AG08396 (cell line): ENCODE measurements at places on chromosomes 16 and 17.

GRCh38 chr16:739560-740458 lies 988 bp downstream of the CIAO3 start:
- DNase-seq: no peak

GRCh38 chr17:3503285-3503684 lies 27.5 kb downstream of the ASPA start:
- no peak for DNase-seq

DNA sequence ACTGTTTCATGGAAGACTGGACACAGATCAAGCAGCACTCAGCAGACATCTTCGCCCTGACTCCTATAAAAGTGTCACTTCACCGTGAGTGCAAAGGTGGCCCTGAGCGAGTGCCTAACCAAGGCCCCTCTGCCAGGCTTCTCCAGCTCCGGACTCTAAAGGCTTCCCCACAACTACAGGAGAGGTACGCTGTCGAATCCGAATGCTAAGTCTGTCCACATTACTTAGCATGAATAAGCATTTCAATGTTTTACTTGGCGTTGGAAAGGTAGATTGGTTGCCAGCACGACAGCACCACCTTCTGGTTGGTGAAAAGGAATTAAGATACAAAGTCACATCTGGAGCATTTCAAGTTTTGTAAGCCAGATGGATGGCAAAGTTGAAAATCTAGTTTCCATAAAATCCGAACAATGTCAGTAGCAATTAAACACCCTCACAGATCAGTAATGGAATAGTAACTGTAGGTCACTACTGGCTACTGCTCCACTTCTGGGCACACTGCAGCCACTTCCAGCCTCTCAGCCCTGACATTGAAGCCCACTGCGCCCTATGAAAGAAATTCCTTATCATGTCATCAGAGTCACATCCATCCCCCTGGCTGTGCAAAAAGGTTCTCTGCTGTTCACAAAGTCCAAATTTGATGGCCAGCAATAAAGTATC lies 100.9 kb downstream of the PARN start:
- peak; percentile 75 for DNase-seq

DNA sequence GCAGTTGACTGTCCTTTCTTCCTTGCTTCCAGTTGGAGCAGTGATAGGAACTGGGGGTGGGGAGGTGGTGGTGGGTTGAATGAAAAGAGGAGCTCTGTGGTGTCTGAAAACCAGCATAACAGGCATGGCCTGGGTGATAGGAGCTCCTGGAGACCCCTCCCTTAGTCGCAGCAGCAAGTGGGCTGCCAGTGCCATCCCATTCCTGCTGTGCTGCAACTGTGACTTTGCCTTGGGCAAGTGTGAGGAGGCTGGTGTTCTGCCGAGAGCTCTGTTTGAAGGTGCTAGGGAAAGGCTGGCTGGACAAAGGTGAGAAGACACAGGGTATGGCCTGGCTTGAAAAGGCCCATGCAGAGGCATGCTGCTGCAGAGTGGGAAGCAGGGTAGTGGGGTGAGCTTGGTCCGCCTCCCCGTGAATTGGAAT lies 2.7 kb upstream of the CDK5R1 start:
- DNase-seq: no peak

- DNase-seq: no peak
Observed at GRCh38 chr16:8847623-8848022, 21.2 kb downstream of the CARHSP1 start.

GRCh38 chr17:76623271-76624146 lies 20.0 kb downstream of the ST6GALNAC1 start:
- DNase-seq: peak; percentile 91

DNA sequence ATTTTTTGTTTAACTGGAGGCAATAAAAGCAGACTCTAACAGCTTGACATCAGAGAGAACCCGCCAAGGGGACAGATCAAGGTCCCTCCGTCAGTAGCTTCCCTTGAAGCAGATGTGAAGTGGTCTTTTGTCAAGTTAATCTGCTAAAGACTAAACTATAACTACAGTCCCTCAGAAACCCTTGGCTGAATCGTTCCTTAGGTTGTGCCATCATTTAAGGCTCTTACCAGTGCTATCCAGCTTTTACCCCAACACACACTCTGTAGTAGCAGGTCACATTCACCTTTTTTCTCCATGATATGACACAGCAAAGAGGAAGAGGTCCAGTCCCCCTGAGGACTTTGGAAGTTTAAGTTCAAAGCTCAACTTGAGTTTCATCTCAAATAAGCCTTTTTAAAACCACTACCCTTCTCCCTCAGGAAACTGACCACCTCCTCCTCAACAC lies 49.7 kb downstream of the ERN1 start:
- no peak for DNase-seq
